ENCODE measurements at places on chromosomes 12 and 14.

DNA sequence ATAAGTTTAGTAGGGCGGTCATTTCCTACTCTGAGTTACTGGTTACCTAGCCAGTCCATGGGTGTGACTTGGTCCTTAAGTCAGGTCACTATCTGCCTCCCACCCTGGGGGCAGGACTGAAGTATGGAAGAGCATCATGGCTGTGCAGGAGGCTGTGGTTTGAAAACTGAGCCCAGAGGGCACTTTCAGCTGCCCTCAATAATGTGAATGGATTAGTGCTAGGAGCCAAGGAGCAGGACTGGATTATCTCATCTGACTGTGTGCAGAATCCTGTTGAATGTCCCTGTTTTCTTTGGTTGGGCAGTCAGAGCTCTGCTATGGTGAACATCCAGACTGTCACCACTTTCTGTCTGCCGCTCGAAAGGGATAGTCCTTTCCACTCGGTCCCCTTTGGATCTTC, 1.6 kb downstream of the ATXN7L3B start:
- no peak for DNase-seq

- no peak for DNase-seq
Observed at GRCh38 chr14:85702997-85703396, 173.1 kb downstream of the FLRT2 start.

DNA sequence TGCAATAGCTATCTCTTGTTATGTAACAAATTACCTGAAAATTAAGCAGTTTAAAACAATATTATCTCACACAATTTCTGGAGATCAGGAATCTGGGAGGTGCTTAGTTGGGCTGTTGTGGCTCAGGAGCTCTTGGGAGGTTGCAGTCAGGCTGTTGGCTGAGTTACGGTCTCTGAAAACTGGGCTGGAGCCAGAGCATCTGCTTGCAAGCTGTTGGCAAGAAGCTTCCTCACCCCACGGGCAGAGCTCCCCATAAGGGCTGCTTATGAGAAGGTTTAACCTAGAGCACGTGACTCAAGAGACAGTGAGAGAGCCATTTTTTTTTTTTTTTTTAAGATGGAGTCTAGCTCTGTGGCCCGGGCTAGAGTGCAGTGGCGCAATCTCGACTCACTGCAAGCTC, 346.8 kb downstream of the ATP23 start:
- DNase-seq = no peak

DNA sequence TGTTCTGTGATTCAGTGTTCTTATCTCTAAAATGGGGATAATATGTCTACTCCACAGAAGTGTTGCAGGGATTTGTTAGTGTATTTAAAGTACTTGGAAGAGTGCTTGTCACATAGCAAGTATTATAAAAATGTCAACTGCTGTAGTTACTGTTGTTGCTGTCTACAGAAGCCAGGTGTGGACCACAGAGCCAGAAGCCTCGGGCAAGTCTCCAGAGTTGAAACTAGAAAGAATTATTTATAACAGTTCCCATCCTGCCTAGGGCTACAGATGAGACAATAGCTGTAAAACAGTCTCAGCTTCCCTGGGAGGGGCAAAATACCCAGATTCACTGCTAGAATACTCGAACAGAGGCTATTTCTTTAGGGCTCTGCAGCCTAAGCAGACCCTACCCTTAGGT, 55.4 kb upstream of the FUT8 start:
- DNase-seq = no peak

DNA sequence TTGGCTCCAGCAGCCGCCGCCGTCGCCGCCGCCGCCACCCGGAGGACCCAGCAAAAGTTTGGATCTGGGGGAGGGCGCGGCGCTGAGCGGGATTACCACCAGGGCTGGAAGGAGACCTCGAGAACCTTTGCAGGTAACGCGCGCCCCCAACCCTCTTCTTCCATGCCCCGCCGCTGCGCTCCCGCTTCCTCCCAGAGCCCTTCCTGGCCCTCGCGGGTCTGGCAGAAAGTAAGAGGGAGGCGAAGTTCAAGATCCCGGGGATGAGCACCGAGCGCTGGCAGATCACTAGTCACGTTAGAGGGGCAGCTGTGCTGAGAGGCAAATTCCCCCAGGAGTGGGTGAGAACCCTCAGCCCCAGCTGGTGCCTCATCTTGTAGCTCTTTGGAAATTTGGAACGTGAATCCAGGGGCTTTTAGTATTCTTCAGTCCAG, 3.9 kb downstream of the FLRT2 start:
- peak; percentile 4 for DNase-seq

DNA sequence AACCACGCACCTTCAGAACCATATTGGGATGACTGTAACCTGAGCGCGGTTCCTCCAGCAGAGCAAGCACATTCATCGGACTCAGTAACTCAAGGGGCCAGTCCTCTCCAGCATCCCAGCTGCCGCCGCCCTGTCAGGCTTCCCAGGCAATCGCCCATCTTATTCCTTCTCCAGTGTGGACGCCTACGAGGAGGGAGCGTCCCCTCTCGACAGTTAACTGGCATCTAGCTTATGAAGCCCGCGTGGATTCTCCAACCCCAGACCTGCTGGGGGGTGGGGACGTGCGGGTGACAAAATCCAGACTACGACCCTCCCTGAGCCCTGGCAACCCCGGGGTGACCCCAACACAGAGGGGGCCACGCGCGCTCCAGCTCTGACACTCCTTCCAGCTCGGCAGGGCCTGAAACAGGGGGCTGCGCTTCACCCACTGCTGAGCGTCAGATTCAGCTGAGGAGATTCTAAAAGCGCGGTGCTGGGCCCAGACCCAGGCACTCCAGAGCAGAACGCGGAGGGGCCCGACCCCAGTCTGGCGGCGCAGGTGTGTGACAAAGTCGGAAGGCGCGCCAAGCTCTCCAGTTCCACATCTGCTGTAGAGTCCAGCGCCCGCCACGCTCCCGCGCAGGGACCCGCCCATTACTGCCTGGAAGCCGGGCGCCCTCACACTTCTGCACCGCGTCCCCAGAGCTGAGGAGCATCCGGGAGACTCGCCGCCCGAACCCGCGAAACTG, 43.9 kb upstream of the ESR2 start:
- peak; percentile 32 for DNase-seq

DNA sequence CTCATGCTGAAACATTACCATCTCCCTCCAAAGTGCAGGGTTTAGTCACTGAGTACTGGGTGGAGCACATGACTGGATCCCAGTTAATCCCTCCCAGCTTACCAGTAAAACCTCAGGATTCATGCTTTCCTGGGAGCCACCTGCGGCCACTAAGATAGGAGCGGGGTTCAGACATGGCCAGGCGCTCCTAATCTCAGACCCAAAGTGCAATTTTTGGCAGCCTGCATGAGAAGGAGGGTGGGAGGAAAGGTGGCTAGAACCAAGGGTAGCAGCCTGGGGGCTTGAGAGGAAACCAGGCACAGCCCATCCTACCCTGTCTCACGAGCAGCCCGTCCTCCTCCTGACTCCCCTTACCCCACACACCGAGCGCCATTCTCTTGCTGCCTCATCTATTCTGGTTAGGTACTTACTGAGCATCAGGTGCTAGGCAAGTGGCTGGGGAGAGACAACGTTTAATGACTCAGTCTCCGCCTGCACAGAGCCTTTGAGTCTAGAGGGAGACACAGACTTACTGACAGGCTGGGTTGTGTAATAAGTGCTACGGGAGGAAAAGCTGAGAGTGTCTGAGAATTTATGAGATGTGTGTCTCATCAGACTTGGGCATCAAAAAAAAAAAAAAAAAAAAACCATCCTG, 9.9 kb downstream of the GPRC5A start:
- peak; percentile 75 for DNase-seq

GRCh38 chr14:102235275-102235897, 69.6 kb downstream of the MOK start:
- peak; percentile 68 for DNase-seq

DNA sequence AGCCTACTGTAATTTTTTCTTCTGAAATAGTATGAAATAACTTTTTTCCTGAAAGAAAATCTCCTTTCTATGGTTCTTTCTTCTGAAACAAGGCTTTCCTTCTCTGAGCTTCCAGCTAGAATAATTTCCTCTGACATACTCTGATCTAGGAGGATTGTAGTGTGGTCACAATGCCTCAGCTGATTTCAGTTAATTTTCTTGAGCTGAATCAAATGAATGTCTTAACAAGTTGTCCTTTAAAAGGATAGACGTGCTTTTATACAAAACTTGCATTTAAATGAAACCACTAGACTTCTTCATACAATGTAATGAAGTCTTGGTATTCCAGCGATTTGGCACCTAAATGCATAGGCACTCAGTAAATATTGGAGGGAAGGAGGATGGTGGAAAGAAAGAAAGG, 94.4 kb downstream of the BICD1 start:
- DNase-seq = no peak

- DNase-seq = no peak
Observed at GRCh38 chr12:68163560-68164081, 4.1 kb upstream of the IFNG start.

GRCh38 chr12:94670075-94670474, 19.7 kb upstream of the TMCC3 start:
- no peak for DNase-seq

DNA sequence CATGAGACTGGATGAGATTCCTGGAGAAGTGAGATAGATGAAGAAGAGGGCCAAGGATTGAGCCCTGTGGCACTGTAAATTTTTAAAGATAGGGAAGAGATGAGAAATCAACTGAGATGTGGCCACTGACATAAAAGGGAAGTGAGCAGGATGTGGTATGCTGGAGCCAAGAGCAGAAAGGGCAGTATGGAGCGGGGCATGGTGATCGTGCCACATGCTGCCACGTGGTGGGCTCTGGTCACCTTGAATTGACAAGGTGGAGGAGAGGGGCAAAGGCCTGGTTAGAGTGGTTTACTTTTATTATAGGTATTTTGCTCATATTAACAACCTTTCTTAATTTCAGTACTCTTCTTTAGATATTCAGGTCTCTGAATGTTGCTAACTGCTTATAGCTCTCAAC, 257.9 kb downstream of the NEDD1 start:
- no peak for DNase-seq
